ENCODE measurements at places on chromosomes 11 and 22.

DNA sequence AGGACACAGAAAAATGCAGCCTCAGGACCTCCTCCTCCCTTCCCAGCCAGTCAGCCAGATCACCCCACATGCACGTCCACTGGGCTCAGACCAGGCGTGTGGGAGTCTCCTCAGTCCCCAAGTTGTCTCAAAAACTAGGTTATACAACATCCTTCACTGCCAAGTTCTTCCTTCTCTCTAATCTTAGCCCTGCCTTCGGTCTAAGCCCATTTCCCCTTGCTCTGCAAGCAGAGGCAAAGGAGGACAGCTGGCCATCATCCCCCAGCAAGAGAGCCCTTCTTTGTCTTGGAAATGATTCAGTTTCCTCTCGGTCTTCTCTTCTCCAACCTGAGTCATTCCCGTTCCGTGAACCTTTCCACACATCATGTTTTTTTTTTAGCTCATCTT lies 14.0 kb upstream of the NRGN start:
- no peak for DNase-seq

DNA sequence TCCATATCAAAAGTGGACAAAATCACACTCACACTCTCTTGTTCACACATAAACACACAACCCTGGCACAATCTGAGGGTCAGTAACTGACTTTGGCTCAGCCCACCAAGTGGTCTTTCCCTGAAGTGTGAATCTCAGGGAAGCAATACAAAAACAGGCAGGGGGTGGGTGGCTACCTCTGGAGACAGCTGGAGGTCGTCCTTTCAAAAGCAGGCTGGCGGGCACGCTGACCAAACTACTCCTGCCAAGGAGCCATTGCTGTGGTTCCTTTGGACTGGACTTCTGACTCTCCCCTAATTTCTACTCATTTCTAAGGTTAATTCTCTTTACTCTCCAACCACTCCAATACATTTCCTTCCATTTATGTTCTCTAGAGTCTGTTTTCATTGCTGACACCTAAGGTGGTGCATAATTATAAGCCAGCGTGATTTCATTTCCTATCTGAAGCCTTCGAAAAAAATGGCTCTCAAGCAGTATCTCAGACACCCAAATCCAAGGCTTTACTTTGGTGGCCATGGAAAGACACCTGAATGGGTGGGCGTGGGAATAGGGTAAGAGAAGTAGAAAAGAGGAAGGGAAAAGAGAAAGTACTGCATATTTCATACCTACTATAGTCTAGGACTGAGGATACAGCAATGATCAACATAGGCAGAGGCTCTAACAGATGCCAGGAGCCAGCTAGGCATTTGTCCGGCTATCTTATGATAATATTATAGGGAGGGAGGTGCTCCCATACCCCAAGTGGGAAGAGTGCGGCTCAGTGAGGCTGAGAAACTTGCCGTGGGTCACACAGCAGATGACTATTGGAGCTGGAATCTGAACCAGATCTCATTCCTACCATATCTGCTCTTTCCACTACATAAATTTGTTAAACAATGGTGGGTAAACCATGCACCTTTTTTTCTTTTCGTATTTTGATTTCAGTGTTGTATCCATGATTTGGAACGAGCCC lies 22.0 kb downstream of the FZD4 start:
- DNase-seq: no peak

- no peak for DNase-seq
These were observed at the start of gene TRPC6 for GRCh38 chr11:101583251-101584128. Gene TRPC6 (minus strand): TSS chr11:101584007. CDS start chr11:101583503, 504 bp downstream.

- DNase-seq: no peak
These were observed 385 bp downstream of the TST start for GRCh38 chr22:37018815-37019308.

DNA sequence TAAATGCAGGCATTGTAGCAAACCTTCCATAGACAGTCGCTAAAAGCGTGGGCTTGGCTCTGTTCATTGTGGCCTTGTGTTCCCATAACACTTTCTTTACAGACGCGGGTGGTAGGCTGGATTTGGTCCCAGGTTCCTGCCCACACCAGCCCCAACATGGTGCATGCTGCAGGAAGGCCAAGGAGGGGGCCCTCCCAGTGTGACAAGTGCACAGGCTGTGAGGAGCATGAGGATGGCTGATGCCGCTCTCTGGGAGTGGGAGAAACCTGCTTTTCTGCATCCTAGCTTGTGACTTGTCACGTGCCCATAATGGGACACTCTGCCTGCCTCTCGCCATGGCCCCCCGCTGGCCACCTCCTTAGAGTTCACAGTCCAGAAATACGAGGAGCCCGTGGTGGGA lies 161.8 kb upstream of the B3GAT1 start:
- DNase-seq: no peak

DNA sequence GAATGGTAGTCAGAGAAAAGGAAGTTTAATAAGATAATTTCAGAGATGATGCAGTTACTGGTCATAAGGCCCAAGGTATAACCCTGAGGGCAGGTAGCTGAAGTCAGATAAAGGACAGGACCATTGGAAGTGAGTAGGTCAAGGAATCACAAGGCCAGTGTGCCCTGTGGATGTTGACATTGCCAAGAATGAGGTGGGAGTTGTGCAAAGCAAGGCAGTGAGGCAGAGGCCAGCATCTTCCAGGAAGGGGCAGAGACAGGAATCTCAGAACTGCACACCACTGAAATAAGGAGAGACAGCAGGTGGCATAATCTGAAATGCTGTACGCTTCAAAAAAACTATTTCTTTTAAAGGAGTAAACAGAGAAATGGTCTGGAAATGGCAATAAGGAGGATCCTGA lies 61.4 kb downstream of the ABTB2 start:
- DNase-seq: no peak

DNA sequence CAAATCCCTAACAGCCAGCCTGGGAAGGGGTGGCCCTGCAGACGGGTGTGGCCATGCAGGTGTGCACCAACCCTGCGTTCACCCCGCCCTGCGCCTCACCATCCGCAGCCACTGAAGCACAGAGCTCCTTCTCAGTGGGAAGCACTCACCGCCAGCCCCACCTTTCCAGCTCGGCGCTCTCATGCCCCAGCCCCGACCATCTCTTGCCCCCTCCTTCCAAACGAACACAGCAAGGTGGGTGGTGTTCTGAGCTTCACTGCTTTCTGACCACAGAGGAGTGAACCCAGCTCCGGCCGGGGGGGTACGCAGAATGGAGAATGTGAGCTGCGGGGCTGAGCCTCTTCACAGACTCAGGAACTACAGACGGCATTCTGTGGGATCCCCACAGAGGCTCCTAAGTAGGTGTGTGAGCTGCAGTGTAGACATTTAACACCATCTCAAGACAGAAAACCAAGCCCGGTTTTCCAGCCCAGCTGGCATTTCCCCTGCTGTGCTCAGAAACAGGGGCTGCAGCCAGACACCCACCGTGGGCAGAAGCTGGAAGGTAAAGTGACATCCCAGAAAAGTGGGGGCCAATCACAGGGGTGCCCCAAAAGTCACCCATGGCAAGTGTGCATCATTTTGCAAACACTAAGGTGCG lies 88.4 kb upstream of the RTL6 start:
- peak; percentile 69 for DNase-seq

DNA sequence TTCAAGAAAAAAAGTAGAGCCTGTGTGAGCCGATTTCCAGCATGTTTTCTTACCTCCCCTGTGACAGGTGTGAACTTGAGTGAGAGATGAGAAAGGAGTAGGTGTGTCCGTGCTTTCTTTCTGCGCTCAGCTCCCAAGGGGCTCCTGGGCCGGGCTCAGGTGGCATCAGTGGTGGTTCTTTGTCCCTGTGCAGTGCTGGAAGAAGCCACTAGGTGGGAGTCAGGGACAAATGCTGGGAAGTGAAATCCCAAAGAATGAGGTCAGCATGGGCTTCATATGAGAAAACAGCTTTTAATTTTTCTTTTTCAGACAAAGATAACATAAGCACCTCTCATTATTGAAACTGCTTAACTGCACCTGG lies 57.8 kb downstream of the PPFIBP2 start:
- peak; percentile 81 for DNase-seq

GRCh38 chr11:86124251-86125233 lies 55.7 kb upstream of the PICALM start:
- DNase-seq: no peak

GRCh38 chr22:26513838-26514237 lies 1.6 kb upstream of the TFIP11 start:
- no peak for DNase-seq

GRCh38 chr11:72600557-72600956 lies 73.7 kb downstream of the PDE2A start:
- no peak for DNase-seq

DNA sequence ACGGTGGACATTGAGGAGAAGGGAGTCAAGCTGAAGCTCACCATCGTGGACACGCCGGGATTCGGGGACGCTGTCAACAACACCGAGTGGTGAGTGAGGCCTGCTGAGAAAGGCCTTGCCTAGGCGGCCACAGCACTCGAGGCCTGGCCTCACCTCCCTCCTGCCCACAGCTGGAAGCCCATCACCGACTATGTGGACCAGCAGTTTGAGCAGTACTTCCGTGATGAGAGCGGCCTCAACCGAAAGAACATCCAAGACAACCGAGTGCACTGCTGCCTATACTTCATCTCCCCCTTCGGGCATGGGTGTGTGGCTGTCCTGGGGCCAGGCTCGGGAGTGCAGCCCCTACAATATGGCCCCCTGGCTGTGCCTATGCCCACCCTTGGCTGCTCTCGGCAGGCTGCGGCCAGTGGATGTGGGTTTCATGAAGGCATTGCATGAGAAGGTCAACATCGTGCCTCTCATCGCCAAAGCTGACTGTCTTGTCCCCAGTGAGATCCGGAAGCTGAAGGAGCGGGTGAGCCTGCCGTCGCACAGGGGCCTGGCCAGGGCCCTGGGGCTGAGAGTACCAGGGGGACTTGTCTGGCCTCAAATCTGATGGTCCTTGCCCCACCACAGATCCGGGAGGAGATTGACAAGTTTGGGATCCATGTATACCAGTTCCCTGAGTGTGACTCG lies 3.0 kb upstream of the GP1BB start:
- no peak for DNase-seq

- DNase-seq: no peak
These were observed 16.4 kb downstream of the PRR33 start for GRCh38 chr11:1875093-1875850.

GRCh38 chr11:91871791-91872190 lies 352.8 kb upstream of the FAT3 start:
- no peak for DNase-seq

GRCh38 chr11:22602504-22602903 lies 23.1 kb downstream of the FANCF start:
- DNase-seq: no peak

DNA sequence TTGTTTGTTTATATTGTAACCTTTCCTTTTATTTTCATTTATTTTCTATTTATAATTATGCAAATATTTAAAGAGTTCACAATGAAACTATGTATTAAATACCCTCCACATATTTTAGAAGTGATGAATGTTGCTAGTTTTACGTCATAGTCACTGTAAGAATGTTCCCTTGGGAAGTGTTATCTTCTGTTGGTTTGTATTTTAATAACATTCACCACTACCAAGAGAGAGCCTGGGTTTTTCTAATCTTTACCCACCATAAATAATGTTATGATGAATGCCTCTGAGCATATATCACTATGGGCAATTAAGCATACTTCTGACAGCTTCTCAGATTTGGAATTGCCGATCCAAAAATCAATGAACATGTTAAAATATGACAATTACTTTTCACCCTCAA lies 80.7 kb downstream of the GGT1 start:
- DNase-seq: no peak

- DNase-seq: peak; percentile 20
These were observed at the start of gene SLC37A2 for GRCh38 chr11:125062931-125063428. Gene SLC37A2 (plus strand): TSS chr11:125063305. CDS start chr11:125063368, 63 bp downstream.

GRCh38 chr11:68541116-68541515 lies 80.6 kb downstream of the PPP6R3 start:
- DNase-seq: no peak

GRCh38 chr11:58133309-58134076 lies 8.2 kb upstream of the OR9I1 start:
- DNase-seq: no peak

GRCh38 chr11:12386309-12386708 lies 8.9 kb downstream of the PARVA start:
- no peak for DNase-seq

DNA sequence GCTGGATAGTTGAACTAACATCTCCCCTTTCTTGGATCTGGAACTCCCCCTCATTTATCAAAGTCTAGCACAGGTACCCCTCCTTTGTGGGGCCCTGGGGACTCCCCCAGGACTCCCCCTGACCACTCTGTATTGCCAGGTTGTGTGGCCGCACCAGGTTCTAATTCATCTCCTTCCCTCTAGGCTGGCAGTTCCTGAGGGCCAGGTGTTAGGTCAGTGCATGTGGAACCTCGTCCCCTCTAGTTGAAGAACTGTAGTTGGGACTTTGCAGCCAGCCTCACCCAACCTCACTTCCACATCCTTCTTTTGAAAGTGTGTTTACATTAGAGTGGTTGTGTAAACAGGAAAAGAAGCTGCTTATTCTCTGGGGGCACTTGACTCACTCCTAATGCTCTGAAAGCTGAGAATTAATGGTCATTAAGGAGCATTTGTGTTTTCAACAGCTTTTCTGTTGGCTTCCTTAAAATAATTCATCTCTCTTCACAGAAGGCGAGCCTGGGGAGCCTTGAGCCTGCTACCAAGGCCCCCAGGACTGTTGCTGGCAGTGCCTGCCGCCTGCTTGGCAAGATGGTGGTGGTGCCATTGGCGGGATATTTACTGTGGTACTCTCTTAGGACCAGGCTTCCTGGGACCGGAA lies 11.8 kb downstream of the UPB1 start:
- DNase-seq: peak; percentile 73

DNA sequence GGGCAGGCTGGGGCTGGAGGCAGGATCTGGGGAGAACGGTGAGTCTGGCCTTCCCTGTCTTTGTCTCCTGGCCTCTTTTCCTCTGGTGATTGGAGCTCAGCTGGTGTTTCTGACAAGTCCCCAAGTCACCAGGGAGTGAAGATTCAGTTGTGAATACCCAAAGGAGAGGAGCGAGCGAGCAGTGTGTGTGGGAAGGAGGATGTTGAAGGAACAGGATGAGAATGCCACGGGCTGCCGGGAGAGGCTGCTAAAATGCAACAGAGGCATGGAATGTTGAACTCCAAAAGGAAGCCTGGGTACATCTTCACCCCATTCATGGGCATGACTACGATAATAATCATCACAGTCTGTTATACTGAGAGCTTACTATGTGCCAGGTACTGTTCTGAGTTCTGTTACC lies 163.3 kb downstream of the CEP164 start:
- DNase-seq: no peak

- no peak for DNase-seq
These were observed 6.5 kb downstream of the LYVE1 start for GRCh38 chr11:10561947-10562346.

GRCh38 chr11:127028648-127029047 lies 28.1 kb upstream of the KIRREL3 start:
- no peak for DNase-seq

- no peak for DNase-seq
These were observed 52.1 kb upstream of the HTATIP2 start for GRCh38 chr11:20311444-20311843.

DNA sequence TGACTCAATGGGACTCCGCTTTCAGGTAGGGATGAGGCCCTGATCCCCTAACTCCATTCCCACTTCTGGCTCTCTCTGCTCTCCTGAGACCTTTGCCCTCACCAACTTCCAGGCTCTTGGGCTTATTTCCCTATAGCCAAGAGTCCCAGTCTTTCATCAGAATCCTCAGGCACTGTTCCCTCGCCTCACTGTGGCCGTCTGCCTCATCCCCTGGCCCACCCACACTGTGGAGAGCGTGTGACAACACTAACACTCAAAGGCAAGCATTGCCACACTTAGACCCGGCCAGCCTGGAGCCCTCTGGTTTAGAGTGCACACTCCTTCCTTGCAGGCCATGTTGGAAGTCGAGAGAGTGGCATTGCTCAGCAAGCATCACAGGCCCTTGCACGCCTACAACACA lies 27.0 kb downstream of the SERPINH1 start:
- no peak for DNase-seq

Data from DMS79 (cell line).